Large intestine (tissue), 12 donors: ENCODE measurements at places on chromosomes 1 and 21. TPM values are rescaled to one million over a fixed set of nuclear protein-coding genes. Genes with fewer than 3 reads are reported as not detected.
A peak's percentile ranks its signal among the peaks of the same experiment; 100 is the strongest.

- peak; percentile 30 for DNase-seq
Observed at GRCh38 chr1:168089326-168089978, 47.3 kb downstream of the GPR161 start.

GRCh38 chr21:14763695-14764064, 217.6 kb upstream of the SAMSN1 start:
- DNase-seq: no peak

DNA sequence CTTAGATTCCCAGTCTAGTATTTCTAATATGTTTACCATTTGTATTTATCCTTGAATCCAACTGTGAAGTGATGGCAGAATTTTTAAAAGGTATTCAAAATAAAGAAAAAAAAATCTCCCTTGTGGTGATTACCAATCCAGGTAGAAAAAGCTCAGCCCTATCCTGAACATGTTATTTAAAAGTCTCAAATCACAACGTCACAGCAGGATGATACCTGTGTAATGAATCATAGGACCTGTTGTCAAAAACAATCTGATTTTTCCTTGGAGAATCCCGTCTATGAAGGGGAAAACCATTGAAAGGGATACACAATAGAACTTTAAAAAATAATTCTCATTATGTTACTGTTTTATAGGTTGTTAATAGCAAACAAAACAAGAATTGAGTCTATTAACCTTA, 76.9 kb upstream of the LBR start:
- no peak for DNase-seq

Gene ASPM
- polyA plus RNA-seq: 10.0 TPM

DNA sequence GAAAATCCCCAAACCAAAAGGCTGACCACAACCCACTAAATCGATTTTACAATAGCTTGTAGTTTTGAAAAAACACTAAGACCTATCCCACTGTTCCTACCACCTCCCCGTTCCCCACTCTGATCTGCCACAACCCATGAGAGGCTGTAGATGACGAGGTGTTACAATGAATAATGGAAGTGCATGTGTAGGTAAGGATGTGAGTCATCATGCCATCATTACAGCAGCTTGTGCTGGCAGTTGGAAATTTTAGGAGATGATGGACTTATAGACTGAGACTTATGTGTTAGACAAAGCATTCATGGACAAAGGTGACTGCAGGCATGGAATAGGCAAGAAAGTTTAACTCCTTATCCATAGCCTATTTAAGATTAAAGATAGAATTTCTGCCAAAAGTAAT, 184.7 kb upstream of the CACYBP start:
- no peak for DNase-seq

Gene NR1I3
- 13.1 TPM for polyA plus RNA-seq

GRCh38 chr1:226990133-226990716, 50.1 kb downstream of the COQ8A start:
- peak; percentile 95 for DNase-seq

Gene KLF17
- polyA plus RNA-seq: 0.04 TPM

DNA sequence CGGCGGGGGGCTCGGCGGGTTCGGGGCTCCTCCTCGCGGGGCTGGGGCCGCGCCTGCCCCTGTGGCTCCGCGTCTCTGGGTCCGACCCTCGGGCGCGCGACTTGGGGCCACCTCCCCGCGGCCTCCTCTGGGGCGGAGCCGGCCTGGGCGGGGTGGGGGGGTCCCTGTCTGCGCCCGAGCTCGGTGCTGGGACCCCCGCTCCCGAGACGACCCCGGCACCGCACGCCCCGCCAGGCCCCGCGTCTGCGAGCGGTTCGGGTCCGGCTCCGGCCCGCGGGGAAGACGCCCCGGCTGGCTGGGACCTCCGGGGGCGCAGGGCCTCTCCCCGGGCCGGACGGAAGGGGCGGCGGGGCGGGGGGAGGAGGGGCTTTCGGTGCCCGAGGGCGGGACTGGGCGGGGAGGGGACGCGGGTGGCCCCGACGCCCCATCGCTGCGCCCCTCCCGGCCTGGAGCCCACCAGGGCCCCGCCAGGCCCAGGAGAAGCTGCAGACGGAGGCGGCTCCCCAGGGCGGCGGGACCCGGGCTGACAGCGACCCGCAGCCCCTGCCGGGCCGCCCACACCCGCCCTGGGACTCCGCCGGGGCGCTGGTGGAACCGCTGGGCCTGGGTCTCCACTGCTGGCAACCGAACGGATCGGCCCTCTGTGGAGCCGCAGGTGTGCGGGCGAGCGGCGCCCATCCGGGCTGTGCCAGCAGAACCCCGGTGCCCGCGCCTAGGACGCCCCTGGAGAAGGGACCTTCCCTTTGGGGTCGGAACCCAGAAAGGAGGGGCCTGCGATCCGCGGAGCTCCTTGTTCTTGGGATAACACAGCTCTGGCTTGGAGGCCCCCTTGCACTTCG, 610 bp downstream of the COL6A2 start:
- DNase-seq: no peak

- peak; percentile 98 for DNase-seq
Observed at GRCh38 chr1:6393400-6394187, at the start of gene ACOT7. ACOT7 (minus strand) TSS chr1:6393767; CDS start chr1:6393399, 368 bp downstream.

DNA sequence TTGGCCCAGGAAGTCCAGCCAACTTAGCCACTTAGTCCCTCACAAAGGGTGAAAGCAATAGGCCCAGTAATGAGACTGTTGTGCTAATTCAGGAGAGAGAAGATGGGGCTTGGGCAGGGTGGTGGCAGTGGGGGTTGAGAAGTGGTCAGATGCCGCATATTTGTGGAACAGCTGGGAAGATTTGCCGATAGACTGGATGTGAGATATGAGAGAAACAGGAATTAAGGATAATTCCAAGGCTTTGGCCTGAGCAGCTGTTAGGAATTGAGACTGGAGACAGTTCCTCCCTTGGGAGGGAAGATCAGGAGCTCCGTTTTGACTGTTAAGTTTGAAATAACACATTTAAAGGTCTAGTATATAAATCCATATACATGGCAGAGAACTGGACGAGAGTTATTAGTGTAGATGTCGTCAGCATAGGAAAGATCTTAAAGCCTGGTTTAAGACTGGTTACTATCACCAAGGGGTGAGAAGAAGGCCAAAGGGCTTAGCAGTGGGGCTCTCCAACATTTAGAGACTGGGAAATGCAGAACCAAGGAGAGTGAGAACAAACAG, 323.7 kb upstream of the FAM78B start:
- DNase-seq: no peak

GRCh38 chr1:170700842-170701615, 37.1 kb downstream of the PRRX1 start:
- no peak for DNase-seq

DNA sequence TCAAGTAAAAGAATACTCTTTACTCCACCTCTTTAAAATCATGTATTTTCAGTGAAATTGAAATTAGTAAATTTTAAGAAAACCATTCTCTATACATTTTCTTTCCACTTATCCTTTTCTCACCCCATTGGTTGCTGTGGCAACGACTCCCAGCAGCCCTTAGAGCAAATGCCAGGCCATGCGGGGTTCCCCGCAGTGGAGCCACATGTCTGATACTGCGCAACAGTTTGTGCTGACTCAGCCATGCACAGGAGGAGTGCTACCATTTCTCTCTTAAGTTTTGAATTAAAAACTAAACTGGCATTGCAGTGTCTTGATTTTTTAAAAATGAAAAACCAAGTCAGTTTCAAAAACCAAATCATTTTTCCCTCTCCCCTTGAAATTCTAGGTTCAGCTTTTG, 214.1 kb upstream of the L1TD1 start:
- DNase-seq: no peak

Gene FAM72D
- polyA plus RNA-seq: 1.2 TPM

- DNase-seq: no peak
Observed at GRCh38 chr21:40235528-40235927, 368.3 kb downstream of the PCP4 start.

DNA sequence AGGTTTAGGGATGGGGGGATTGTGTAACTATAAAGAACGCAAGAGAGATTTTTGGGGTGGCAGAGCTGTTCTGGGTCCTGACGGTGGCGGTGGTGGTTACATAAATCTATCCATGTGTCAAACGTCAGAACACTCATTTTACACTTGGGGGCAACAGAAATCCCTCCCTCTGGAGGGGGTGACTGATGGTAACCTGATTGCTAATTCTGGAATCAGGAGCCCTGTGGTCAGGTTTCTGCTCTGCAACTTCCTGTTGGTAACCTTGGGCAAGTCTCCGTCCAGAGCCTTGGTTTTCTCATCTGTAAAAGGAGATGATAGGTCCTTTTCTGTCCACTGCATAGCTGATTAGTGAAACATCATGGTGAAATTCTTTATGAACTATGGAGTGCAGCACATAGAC, 40.9 kb downstream of the ALPL start:
- no peak for DNase-seq

DNA sequence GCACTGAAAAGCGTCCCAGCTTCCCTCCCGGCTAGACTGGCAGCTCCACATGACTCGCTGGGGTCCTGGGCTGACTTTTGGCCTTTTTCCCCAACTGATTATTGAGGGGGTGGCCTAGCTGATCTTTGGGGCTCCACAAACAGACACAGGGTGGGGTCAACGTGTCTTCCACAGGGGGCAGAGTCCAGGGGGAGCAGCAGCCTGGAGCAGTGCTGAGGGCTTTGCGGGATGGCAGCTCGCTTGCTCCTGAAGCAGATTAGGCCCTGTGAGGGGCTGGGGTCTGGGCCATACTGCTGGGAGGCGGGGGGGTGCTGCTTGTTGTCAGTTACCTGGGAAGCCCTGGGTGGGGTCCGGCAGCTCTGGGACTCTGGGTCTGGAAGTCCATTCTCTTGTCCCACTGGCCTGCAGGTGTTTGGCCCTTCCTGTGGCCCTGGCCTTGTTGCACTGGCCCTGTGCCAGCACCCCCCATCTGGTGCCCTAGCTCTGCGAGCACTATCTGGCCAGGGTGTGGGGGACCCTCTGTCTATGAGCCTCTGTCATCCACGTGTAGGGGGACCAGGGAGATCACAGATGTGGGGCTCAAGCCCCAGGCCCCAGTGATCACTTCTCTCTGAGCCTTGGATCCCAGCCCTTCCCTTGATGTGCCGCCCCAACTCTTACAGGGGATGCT, 12.3 kb upstream of the HES5 start:
- no peak for DNase-seq

- no peak for DNase-seq
Observed at GRCh38 chr1:19879661-19880060, 2.5 kb upstream of the OTUD3 start.

DNA sequence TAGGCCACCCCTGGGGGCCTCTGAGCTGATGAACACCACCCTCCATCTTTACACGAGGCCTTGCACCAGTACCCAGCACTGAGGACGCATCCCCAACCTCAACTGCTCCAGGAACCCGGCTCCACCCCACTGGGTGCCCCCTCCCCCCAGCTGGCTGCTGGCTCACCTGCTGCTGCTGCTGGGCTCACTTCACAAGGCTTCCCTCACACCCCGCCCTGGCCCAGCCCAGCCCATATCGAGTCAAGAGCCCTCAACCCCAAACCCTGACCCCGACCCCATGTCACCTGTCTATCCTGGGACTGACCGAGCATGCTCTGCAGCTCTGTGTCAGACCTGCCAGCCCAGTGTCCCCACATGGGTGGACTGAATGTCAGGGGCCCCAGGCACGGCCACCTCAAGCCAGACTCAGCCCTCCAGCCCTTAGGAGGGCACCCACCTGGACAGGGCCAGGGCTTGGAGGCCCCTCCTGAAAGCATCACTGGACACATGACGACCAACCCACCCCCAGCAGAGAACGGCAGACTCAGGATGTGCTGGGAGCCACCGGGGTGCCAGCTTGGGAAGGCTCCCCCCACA, 21.4 kb downstream of the WNT9A start:
- DNase-seq: no peak

Gene IGSF3
- 36.1 TPM for polyA plus RNA-seq

- no peak for DNase-seq
Observed at GRCh38 chr1:2331200-2331544, 60.2 kb downstream of the MORN1 start.

DNA sequence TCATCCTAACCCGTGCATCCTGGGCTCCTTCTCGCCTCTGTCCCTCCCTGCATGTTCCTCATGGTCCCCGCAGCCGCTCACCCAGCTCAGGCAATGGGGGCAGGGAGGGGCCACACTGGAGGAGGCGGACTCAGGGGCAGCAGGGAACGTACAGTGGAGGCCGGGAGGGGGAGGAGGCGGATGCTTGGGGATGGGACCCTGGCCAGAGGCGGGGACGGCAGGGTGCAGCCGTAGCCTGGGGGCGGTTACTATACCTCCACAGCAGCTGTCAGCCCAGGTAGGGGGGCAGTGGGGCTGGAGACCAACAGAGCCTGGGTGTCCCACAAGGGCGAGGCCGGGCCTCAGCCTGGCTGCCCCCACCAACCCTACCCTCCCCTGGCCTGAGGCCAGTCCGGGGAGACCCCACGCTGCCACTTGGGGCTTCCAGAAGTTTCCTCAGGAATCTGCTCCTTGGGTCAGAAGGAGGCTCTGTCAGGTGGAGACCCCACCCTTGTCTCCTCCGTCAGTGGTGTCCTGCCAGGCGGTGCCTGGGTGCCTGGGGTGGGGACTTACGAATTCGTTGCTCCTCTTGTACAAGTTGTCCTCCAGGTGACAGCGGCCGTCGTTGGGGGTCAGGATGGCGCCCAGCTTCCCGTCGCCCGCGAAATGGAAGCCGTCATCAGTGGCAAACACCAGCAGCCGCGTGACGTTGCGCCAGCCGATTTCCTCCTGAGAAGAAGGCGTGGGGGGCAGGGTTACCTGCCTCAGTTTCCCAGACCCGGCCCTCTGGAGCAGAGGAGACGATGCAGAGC, 20.7 kb downstream of the ITGB2 start:
- no peak for DNase-seq

Gene CRYZ
- 74.3 TPM for polyA plus RNA-seq

DNA sequence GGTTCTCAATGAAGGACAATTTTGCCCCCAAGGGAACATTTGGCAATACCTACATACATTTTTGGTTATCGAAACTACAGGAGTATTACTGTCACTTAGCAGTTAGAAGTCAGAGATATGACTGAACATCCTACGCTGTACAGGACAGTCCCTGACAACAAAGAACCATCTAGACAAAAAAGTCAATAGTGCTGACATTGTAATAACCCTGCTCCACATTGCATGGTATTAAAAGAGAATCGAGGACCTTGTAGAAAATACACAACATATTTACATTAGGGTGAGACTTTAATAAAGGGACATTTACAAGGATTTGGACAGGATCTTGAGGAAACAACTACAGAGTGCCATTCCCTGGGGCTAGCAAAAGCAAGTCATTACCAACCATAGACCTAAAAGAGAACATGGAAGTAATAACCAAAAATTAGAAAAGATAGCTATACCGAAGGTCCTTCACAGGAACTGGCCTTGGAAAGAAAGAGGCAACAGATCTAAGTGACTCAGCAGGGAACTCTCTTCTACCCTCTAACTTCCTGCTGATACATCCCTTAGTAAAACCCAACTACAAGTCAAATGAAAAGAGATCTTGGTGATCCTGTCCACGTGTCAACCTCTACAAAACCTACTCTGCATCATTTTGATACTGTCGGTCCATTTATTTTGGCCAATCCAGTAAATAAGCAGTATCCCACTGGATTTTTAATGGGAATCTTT, 40.2 kb downstream of the ANGPTL3 start:
- DNase-seq: no peak
